ENCODE measurements at places on chromosomes 13 and 19. TPM values are rescaled to one million over a fixed set of nuclear protein-coding genes. Genes with fewer than 3 reads are reported as not detected.

WTIP gene
- total RNA-seq: 35.4 TPM

UTP14C gene
- 22.8 TPM for total RNA-seq

- no peak for DNase-seq
Observed at GRCh38 chr13:33867472-33867871, 49.5 kb downstream of the RFC3 start.

DNA sequence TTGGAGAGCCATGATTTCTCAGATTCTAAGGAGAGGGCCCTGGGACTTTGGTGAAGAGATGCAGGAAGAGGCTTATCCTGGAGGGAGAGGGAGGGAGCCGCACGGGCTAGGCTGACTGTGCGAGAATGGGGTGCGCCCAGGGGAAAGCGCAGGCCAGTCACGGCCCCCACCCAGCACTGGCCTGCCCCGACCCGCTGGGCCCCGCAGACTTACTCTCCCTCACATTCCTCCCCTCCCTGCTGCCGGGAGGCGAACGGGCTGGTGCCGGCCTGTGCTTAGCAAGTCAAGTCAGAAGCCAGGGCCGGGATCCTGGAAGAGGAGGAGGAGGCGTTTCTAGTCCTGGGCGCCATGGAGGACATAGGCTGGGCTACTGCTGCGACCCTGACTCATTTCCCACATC is 120.0 kb downstream of the CRYL1 start:
- DNase-seq: peak; percentile 72

- no peak for DNase-seq
Observed at GRCh38 chr13:110322828-110323171, 15.7 kb downstream of the COL4A2 start.

DNA sequence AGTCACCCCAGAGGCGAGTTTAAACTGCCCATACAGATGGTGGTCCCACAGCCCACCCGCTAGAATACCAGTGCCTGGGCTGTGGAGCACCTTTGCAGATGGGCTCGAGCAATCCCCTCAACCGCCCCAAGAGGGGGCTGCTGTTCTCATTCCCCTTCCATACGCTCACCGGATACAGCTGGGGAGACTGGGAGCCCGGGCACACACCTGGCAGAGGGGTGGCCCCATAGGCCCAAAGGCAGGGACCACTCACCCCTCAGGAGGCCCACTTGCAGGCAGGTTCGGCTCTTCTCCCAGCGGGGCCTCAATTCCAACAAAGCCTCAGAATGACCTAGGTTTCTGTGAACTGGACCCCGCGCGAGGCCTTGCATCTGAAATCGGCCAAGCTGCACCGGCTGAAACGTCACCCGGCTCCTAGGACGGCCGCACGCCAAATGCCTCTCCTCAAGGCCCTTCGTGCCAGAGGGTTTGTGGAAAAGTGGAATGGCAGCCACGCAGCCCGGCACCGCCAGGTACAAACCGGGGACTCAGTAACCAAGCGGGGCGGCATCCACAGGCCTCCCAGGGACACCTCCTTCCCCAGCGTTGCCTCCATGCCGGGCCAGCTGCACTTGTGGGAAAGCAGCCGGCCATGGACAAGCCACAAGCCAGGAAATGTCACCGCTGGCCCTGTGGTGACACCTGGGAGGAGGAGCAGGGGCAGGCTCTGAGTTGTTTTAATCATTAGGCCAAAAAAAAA is 18.7 kb downstream of the MLLT1 start:
- DNase-seq: peak; percentile 59
